HepG2 (cell line): ENCODE measurements at places on chromosomes 6 and 20. TPM values are rescaled to one million over a fixed set of nuclear protein-coding genes. Genes with fewer than 3 reads are reported as not detected.

CABLES2 gene
- 9.7 and 10.2 TPM in 2 replicates for total RNA-seq

CEP250 gene
- 55.3 and 55.7 TPM in 2 replicates for total RNA-seq

DNA sequence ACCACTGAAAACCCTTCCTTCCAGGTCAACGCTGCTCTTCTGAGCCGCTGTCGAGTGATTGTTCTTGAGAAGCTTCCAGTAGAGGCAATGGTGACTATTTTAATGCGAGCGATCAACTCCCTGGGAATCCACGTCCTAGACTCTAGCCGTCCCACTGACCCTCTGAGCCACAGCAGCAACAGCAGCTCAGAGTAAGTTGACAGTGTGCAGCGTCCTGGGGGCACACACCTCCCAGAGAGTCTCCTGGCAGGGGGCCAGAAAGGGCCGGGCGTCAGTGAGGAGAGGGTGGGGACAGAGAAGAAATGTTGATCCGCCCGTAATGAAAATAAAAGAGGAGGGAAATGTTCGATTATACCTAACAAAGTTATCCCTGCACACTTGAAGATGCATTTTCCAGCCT, 5.0 kb downstream of the WRNIP1 start:
- peaks cover 52% of the 10 kb centered on the region for H3K4me1 ChIP-seq
- no peak overlapping the region for H3K27ac ChIP-seq
- no peak for DNase-seq

- peak overlapping the region; percentile 59 for H3K27ac ChIP-seq
- H3K36me3 ChIP-seq, result no peaks in the 10 kb centered on the region; the same call in 2 of the 3 replicates
- no peak overlapping the region for H3K4me3 ChIP-seq
- no peak for DNase-seq
- H3K4me1 ChIP-seq, result peaks cover 85% of the 10 kb centered on the region
- H3K27me3 ChIP-seq, result no peaks in the 10 kb centered on the region
These were observed 15.5 kb upstream of the TMEM181 start for GRCh38 chr6:158544428-158544827.

- H3K36me3 ChIP-seq, result no peaks in the 10 kb centered on the region
- no peak for DNase-seq
These were observed 107.2 kb upstream of the GGTLC1 start for GRCh38 chr20:24095756-24096155.

GRCh38 chr20:58635279-58635665, 15.8 kb upstream of the STX16 start:
- H3K4me3 ChIP-seq, result no peak overlapping the region
- H3K27me3 ChIP-seq, result peaks cover 94% of the 10 kb centered on the region
- no peak for DNase-seq
